ENCODE measurements at places on chromosomes 3 and 15.

DNA sequence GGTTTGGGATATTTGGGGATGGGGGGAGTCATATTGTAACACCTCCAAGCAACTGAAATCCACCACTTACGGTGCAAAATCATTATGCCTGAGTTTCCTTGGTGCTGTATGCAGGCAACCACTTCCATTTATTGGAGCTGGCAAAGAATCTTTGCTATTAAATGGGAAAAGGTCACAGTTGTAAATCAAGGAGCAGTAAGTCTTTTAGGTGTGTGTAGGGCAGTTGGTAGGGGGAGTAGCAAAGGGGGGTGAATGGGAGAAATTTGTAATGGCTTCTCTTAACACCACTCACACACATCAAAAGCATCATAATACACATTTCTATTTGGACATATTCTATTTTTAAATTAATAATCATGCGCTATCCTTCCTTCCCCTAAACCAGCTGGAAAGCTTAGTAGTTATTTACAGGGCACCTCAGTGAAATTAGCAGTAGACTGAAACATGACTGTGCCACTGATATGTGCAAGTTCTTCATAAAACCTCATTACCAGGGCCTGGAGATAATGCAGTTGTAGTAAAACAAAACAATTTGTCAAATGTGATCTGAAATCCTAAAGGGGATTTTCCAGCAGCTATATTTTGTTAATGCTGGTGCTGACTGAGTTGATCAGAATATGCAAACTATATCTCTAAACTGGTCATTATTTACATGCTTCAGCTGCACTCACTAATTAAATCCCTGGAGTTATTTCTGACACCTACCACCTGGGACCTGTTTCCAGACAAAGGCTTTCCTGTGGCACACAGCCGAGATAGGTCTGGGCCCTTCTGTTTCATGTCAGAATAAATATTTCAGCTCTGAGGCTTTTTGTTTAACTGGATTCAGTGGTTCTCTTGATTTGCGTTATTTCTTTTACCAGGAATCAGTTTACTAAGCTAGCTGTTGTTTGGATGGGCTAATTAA lies 90.1 kb downstream of the B3GALNT1 start:
- DNase-seq: no peak

GRCh38 chr3:32076566-32076965 lies 29.9 kb upstream of the GPD1L start:
- DNase-seq: no peak

GRCh38 chr3:177906578-177907229 lies 629.5 kb upstream of the KCNMB2 start:
- DNase-seq: no peak

- no peak for DNase-seq
Measured at GRCh38 chr3:101865751-101866509, 16.6 kb downstream of the NFKBIZ start.

GRCh38 chr15:38598749-38599148 lies 34.1 kb upstream of the RASGRP1 start:
- no peak for DNase-seq

- no peak for DNase-seq
Measured at GRCh38 chr15:88013111-88013510, 243.4 kb downstream of the NTRK3 start.

DNA sequence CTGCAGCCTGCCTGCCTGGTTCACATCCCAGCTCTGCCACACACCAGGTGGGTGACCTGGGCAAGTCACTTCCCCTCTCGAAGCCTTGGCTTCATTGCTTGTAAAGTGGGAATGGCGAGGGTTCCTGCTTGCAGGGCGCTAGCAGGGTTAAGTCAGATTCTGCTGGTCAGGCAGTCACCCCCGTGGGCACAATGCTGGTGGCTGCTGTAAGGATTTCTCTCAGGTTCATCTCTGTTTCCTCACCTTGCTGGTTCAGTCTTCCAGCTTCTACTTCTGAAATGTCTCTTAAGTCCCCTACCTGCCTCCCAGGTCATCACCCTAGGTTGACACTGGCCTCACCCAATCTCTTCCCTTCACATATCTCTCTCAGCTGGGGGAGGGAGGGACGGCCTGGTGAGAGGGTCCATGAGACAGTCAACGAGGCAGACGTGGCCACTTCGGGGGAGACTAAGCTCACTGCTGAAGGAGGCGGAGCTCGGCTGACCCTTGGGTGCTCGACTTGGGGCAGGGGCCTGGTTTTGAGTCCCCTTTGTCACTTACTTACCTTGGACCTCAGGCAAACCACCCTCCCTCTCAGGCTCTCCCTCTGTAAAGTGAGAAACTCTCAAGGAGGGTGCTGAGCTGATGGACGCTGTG lies 11.5 kb downstream of the CTSH start:
- DNase-seq: no peak

DNA sequence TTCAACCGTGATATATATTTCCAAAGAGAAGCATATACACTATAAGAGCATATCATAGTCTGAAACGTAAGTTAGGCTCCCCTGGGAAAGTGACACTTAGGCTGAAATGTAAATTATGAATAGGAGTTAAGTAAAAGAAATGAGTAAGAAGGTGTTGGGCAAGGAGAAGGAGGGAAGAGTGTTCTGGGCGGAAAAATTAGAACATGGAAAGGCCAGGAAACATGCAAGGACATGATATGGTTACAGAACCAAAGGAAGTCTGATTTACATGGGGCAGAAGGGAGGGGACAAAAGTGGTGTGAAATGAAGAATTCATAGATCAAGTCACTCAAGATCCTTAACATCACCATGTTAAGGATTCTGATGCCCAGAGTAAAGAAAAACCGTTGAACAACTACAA lies 75.2 kb downstream of the SCAPER start:
- no peak for DNase-seq

DNA sequence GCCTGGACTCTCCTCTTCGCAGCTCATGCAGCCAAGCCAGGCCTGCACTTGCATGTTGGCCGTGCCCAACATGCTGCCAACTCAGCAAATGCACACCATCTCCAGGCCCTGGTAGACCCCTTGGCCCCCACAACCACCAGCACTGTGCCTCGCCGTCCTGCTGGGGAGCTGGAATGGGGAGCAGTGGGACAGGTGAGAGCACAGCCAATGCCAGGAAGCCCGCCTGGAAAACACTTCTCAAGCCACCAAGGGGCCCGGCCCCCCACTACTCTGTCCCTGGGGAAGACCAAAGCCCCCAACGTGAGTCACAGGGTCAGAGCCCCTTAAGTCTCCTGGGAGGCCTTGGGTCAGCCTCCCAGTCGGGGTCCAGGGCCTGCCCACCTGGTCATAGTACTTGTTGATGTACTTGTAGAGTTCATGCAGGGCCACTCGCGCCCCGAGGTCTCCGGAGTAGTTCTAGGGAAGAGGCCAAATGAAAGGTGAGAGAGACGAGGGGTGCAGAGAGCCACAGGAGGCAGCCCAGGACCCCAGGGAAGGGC lies 24.5 kb downstream of the PLXNB1 start:
- DNase-seq: no peak

GRCh38 chr3:116433552-116433951 lies 11.7 kb downstream of the LSAMP start:
- no peak for DNase-seq

GRCh38 chr15:33322091-33322490 lies 11.3 kb downstream of the RYR3 start:
- DNase-seq: no peak

- no peak for DNase-seq
Measured at GRCh38 chr15:20356444-20356910, 185.1 kb downstream of the GOLGA6L6 start.

- no peak for DNase-seq
Measured at GRCh38 chr3:37608061-37608702, 253.5 kb upstream of the CTDSPL start.

DNA sequence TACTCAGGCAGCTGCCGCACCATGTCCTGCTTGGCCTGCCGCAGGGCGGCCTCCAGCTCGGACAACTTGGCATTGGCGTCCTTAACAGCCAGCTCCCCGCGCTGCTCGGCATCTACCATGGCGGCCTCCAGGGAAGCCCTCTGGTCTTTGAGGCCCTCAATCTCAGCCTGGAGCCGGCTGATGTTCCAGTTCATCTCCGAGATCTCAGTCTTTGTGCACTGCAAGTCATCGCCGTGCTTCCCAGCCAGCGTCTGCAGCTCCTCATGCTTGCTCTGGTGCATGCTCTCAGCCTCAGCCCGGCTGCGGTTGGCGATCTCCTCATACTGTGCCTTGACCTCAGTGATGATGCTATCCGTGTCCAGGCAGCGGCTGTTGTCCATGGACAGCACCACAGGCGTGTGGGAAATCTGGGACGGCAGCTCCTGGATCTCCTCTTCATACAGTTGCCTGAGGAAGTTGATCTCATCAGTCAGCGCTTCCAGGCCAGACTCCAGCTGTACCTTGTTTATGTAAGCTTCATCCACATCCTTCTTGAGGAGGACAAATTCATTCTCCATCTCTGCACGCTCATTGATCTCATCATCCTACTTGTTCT lies 15.5 kb upstream of the PSTPIP1 start:
- DNase-seq: no peak

DNA sequence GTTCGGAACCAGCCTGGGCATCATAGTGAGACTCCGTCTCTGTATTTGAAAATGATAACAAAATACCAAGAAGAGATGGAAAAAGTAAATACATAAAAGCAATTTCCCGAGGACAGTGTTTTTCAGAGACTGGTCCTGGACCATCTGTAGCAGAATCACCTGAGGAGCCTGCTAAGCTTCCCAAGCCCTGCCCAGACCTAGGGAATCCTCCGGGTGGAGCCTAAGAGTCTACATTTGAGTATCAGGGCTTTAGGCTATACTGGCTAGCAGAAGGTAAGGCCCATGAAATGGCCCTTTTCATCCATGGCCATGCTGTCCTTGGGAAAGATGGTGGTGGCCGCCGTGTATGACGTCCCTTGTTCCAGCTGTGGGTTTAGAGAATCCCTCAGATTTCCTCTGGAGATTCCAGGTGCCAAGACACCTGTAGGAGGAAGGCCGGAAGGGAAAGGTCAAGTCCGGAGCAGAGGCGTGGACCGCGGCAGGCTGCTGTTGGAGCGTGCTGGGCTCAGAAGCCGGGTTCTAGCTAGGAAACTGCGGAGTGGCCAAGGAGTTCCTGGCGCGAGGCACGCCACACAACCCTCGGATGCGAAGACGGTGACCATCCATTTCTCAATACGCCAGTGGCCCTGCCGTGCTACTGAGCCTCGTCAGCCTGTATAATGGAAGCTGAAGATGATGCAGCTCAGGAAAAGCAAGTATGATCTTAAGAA lies 50.9 kb downstream of the TMEM44 start:
- no peak for DNase-seq

GRCh38 chr3:29176501-29176900 lies 104.4 kb upstream of the RBMS3 start:
- no peak for DNase-seq

DNA sequence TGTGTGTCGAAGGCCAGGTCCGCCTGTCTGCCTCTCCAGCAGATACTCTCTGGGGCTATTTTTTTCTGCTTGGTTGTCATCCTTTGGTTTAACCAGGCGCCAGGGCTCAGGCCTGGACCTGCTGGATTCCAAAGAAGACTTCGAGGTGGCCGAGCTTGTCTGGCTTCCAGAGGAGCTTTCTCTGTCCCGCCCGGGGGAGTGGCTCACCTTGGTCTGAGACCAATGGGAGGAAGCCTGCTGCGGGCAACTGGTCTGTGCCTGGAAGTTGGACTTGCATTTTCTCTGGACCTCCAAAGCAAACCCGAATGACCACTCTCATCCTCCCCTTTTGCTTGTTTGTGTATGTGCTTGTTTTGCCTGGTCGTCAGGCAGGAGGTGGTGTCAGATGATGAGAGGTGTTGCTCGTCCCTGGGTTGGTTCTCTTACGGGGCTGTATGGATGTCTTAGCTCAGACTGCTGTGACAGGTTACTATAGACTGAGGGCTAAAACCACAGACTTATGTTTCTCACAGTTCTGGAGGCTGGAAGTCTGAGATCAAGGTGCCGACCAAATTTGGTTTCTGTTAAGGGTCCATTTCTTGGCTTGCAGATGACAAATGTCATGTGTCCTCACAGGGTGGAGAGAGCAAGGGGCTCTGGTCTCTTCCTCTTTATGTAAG lies 19.3 kb downstream of the IGF1R start:
- DNase-seq: no peak

DNA sequence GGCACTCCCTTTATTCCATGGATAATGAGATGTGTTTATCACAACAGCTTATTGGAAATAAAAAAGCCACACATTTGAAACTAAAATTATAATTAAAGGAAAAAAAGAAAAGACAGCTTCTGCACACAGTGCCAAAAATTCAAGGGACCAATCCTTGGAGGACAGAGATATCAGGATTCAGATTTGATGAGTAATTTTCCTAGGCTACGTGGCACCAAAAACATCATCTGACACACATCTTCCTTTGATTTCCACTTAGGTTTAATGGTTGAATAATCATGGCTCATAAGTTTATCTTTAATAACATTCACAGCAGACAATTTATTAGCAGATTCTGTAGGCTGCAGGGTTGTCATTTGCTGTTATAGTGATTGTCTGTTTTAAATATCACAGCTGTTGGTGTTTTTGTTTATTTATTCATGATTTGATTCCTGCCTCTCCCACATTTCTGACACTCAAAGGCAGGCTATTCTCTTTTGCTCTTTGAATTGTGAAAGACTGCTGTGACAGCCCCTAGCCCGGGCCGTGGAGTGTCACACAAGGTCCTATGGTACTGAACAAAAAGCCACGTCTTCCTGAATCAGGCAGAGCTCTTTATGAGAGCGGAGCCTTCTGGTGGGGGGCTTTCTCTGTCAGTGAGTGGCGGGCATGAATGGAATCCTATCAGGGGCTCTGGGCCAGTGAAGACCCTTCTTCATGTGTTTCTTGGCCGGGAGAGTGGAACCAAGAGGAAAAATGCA lies 708.5 kb downstream of the SQOR start:
- no peak for DNase-seq

DNA sequence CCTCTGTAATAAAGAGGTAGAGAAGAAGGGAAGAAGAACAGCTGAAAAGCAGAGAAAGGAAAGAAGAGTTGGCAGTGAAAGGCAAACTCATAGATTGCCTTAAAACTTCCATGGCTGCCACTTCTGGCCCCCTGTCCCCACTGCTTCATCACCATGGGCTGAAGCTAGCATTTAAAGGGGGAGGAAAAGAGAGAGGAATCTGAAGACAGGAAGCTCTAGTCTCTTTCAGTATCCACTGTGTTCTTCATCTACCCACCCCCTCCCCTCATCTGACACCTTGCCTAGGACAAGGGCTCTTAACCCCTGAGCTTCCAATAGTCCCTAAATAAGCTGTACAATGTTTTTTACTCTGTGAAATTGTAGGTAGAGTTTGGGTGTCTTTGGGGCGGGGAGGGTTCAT lies 60.6 kb downstream of the ALCAM start:
- no peak for DNase-seq

DNA sequence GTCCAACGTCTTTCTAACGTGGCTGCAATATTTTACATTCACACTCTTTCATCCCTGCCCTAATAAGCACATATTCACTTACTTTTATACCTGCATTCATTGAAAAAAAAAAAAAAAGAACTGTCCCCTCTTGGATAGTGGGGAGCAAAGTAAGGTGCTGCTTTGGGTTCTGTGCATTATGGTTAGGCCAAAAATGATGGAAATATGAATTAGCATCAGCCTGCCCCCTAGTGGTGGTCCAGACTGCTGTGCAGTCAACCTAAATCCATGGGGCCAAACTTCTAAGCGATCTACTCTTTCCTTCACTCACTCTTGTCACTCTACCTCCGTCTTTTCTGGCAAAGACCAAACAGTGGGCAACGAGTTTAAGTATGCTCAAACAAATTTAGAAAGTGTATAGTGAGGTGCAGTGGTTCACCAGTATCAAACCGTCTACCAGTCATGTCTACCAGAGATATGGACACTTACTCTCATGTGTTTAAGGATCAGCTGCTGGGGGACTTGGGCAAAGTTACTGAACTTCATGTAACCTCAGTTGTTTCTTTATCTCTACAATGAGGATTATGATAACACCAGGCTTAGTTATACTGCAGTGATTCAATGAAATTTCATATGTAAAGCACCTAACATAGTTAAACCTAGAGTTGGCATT lies 61.5 kb upstream of the GRM7 start:
- no peak for DNase-seq

- no peak for DNase-seq
Measured at GRCh38 chr3:188294823-188295487, 141.0 kb downstream of the LPP start.

All from GF-D8 (cell line).